ENCODE measurements at places on chromosomes 7 and 10.

DNA sequence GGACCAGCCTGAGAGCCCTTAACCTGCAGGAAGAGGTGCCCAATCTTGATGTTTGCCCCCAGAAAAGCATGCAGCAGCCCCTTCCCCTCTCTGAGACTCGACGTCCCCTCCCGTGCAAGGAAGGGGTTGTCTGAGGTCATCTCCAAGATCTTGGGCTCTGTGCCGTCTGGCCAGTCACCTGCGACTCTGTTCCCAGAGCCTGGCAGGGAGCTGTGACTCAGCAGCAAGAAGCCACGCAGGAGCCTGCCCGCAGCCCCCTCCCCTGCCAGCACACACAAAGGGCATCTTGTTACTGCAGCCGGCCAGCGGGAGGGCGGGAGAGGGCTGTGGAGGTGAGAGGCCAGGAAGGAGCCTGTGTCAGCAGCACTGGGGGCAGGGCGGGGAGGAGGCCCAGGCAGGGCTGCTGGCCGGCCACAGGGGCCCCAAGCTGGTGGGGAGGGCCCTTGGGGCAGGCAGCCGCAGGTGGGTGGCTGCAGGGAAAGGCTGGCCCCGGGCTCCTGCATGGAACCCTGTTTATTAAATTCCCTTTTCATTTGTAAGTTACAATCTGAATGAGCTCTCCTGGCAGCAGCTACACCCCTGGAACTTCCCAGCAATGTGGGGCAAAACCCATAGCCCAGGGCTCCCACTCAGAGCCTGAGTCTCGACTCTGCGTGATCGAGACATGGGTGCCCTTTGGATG, 103.7 kb upstream of the ZMIZ1 start:
- peak; percentile 91 for DNase-seq

- peak; percentile 85 for DNase-seq
These were observed 78.6 kb downstream of the CDH23 start for GRCh38 chr10:71475243-71475871.

DNA sequence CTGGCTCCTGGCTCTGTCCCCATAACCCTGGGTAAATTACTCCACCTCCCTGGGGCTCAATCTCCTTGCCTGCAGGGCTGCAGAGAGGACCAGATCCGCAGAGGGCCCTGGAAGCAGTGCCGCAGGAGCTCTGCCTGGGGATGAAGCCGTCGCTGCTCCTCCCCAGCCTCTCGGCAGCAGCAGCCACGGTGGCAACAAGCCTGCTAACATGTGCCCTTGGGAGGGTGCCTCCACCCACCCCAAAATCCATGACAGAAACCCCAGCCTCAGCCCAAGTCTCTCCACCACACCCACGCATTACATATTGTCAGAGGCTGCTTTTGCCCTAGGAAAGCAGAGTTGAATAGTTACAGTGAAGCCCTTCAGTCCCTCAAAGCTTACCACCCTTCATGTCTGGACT, 486.4 kb upstream of the FOXK1 start:
- DNase-seq, result no peak

- DNase-seq, result no peak
These were observed 120.8 kb downstream of the PTPN20 start for GRCh38 chr10:47031901-47032465.

- DNase-seq, result no peak
These were observed 129.1 kb downstream of the SND1 start for GRCh38 chr7:127781081-127781480.

- DNase-seq, result no peak
These were observed 58.2 kb upstream of the YAE1 start for GRCh38 chr7:39507866-39508551.

GRCh38 chr7:94190599-94191061, 186.5 kb upstream of the BET1 start:
- DNase-seq, result peak; percentile 9

DNA sequence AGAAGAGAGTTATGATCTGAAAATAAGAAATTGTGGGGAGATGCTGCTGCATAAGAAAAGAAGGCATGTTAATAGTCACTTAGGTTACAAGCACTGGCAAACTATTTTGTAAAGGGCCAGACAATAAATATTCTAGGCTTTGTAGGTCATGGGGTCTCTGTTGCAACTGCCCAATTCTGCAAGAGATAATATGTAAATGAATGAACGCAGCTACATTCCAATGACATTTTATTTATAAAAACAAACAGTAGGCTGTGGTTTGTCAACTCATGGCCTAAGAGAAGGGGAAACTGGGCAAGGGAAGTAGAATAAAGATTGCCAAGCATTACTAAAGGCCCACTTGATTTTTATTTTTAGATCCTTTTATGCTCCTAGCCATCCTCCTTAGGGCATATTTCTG, 133.1 kb downstream of the RAPGEF5 start:
- DNase-seq, result no peak

- DNase-seq, result no peak
These were observed 165.6 kb downstream of the RNLS start for GRCh38 chr10:88417387-88418030.

DNA sequence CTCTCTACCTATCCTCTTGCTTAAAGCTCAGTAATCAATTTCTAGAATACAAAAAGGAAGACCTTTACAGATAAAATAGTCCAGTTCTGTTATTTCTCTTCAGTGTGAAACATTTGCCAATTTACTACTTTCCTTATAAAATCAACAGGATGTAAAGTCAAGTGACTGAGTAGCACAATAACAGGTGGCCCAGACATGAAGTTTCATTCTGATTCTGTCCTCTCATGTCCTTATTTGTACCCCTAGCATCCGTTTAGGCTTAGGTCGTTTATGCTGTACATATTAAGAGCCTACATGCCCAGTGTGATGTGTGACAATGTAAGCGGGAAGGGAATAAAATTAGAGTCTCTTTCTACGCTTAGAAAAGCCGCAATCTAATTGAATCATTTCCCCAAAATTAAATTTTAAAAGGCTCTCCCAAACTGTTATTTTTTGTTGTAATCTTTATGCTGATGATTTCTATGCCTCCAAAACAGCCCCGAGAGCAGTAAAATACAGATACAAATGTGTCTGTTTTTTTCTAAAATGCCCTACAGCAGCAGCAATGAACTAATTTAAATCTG, 29.1 kb downstream of the EPC1 start:
- DNase-seq, result no peak

- no peak for DNase-seq
These were observed 350.1 kb upstream of the AOAH start for GRCh38 chr7:37074370-37074769.

DNA sequence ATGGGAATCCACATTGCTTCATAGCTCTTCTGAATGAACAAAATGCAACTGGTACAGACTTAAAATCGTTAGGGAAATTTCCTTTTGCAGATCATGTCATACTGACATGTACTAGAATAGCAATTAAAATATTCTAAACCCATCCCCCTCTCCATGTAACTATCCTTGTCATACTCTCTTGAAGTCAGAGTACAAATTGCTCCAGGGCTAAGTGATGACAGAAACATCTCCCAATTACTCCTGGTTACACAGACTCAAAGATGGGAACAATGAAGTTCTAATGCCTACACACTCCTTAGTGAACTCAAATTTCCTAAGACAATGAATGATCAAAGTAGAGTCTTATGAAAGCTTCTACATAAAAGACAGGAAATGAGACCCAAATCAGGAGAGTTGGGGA, 87.2 kb downstream of the PDE1C start:
- no peak for DNase-seq

- DNase-seq, result no peak
These were observed 868 bp upstream of the PDCD4 start for GRCh38 chr10:110870823-110871297.

- no peak for DNase-seq
These were observed 10.5 kb upstream of the MDFIC start for GRCh38 chr7:114911411-114911810.

DNA sequence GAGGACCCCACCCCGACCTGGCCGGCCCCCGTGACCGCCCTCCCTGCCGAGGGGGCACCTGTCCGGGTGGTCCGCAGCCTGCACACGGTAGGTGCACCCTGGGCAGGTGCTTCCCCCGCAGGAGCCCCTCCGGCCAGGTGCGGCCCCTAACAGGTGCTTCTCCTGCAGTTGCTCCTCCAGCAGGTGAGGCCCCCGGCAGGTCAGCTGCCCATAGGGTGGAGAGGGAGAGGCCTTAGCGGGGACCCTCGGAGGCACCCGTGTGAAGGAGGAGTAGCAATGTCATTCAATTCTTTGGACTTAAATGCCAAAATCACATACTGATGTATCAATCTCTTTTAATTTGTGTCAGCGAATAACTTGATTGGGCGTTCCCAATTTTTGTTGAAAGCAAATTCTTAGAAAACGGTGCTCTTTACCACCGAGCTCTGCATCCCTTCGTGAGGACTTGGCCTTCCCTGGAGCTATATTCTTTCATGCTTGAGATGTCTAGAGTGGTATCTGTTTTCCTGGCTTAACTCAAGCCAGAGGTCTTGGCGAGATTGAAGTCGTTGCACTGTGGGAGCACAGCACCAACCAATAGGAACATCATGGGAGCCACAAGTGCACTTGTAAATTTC, 738 bp upstream of the NCAPG2 start:
- no peak for DNase-seq

GRCh38 chr7:7665031-7665430, 24.5 kb downstream of the UMAD1 start:
- no peak for DNase-seq

DNA sequence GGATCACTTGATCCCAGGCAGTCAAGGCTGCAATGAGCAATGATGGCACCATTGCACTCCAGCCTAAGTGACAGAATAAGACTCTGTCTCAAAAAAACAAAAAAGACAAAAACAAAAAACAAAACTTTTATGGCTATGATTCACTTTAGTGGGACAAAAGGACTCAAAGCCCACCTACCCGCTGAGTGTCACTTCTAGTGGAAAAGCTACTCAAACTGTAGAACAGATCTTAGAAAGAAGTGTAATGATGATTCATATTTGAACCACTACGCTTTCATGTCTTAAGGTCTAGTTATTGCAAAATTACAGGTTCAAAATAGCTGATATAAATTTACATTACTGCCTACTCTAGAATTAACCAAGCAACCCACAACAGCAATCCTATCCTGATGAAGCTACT, 47.1 kb upstream of the OTUD1 start:
- DNase-seq, result no peak

- no peak for DNase-seq
These were observed 32.0 kb downstream of the PRLHR start for GRCh38 chr10:118563373-118563890.

DNA sequence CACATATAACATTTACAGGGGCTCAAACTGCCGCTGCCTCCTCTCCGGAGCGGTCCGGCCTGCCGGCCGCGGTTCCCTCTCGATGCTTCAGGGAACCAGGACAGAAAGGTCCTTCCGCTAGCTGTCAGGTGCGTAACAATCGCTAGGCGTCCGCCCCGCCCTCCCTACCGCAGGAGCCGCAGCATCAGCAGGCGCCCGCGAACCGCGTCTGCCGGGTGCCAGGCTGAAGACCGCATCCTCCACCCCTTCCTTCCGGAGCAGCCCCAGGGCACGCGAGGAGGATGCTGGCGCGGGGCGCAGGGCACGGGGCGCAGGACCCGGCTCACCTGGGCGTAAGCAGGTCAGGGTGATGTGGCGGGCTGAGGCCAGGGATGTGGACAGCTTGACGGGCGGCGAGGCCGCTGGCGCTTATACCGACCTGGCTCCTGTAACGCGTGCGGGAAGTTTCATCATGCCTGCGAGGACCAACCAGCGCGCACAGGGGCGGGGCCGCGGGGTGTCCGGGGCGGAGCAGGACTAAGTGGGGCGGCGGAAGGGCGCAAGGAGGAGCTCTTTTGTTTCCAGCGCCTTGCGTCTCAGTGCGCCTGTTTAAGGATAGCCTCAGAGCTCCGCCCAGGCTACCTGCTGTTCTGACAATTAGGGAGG, at the start of gene ASNS:
Gene ASNS, minus strand, starts transcription at position 384 of the 645 bp plus-strand sequence. CDS start 3,252 bp downstream, outside the sequence.
- peak; percentile 93 for DNase-seq

- peak; percentile 62 for DNase-seq
These were observed 201.3 kb downstream of the JCAD start for GRCh38 chr10:29857843-29858701.

DNA sequence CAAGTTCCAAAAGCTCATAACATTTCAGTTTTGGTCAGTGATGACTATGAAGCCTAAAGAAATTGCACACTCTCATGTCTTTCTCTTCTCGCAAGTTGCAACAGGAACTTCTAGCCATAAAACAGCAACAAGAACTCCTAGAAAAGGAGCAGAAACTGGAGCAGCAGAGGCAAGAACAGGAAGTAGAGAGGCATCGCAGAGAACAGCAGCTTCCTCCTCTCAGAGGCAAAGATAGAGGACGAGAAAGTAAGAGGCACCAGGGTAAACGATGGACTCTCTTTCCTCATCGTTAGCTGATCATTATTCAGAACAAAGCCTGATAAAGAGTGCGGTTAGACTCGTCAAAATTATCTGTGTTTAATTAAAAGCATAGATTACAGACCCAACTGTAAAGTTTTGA, 94.7 kb downstream of the HDAC9 start:
- DNase-seq, result no peak

- no peak for DNase-seq
These were observed 539.5 kb upstream of the FZD8 start for GRCh38 chr10:36181426-36182178.

GRCh38 chr7:1418505-1419309, 40.6 kb downstream of the MICALL2 start:
- peak; percentile 89 for DNase-seq

DNA sequence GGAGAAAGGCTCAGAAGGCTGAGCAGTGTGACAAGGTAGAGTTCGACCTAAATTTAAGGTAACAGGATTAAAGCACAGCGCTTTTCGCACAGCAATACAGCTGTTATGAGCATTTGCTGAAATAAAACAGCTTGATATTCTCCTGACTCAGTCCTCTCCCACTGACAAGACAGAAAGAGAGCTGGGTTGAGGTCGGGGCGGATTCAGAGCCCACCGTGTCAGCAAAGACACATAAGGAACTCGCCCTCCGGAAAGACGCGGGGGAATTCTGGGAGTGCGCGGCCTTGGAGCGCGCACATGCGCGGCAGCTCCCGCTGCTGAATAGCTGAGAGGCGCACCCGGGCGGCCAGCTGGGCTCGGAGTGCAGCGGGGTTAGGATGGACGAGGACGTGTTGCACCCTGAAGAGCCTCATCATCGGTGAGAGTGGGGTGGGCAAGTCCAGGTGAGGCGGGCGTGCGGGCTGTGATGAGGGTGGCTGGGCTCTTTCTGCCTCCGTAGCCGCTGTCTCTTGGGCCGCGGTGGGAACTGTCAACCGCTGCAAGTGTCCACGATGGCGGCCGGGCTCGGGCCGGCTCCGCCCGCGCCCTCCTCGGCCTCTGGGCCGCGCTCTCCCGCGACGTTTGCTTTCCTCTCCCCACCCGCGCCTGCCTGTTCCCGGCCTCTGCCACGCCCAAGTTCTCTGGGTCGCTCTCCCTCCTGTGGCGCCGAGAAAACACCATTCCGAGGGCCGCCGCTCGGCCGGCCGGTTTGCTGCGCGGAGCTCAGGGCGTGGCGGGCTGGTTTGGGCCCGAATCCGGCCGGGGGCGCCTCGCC, 120.6 kb downstream of the LYZL1 start:
- DNase-seq, result peak; percentile 62

- no peak for DNase-seq
These were observed 110.8 kb downstream of the MYL10 start for GRCh38 chr7:101518336-101518735.

GRCh38 chr7:83204715-83205114, 42.0 kb upstream of the PCLO start:
- DNase-seq, result no peak
